ENCODE measurements at places on chromosomes 13 and 19.

GRCh38 chr19:55206664-55207500, 2.4 kb downstream of the PTPRH start:
- DNase-seq: no peak

- DNase-seq: no peak
Measured at GRCh38 chr19:4390017-4390566, 10.3 kb downstream of the SH3GL1 start.

DNA sequence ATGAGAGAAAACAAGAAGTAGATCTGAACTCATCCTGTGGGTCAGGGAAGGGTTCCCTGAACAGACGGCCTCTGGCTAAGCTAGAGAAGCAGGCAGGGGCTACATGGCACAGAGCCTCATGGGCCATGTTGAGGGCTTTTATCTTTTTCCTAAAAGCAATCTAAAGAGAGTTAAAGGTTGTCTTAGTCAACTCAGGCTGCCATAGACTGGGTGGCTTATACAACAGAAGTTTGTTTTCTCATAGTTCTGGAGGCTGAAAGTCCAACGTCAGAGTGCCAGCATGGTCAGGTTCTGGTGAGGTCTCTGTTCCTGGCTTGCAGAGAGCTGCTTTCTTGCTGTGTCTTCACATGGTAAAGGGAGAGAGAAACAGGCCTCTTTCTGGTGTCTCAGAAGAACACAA, 2.9 kb upstream of the MBNL2 start:
- DNase-seq: no peak

GRCh38 chr19:30393046-30393445, 20.9 kb downstream of the ZNF536 start:
- DNase-seq: no peak

DNA sequence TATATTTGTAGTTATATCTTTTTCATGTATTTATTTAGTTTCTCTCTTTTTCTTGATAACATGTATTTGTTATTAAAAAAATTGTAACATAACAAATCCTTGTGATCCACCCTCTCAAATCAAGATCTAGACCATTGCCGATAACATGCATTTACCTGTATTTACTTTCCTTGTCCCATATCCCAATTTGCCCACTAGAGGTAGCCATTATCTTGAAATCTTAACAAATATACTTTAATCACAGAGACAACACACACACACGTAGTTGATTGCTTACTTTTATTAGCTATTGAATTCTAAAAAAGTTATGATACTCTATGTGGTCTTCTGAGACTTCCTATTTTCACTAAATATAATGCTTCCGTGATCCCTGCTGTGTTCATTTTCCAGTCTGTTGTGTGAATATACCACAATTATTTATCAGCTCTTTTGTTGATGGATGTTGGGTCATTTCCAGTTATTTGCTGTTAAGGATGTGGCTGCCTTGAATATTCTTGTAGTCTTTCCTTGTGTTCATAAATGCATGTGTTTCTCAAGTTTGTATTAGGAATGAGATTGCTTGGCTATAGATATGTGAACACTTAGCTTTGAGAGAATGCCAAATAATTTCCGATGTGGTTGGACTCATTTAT, 31.3 kb upstream of the ZMYM2 start:
- DNase-seq: no peak

GRCh38 chr19:4803736-4804695, 12.5 kb downstream of the FEM1A start:
- DNase-seq: peak; percentile 66
